ENCODE measurements at places on chromosomes 6 and 20.

- no peak for DNase-seq
Observed at GRCh38 chr6:130364224-130364780, 1.5 kb upstream of the TMEM200A start.

GRCh38 chr6:53347921-53348370, 804 bp downstream of the ELOVL5 start:
- peak; percentile 56 for DNase-seq

DNA sequence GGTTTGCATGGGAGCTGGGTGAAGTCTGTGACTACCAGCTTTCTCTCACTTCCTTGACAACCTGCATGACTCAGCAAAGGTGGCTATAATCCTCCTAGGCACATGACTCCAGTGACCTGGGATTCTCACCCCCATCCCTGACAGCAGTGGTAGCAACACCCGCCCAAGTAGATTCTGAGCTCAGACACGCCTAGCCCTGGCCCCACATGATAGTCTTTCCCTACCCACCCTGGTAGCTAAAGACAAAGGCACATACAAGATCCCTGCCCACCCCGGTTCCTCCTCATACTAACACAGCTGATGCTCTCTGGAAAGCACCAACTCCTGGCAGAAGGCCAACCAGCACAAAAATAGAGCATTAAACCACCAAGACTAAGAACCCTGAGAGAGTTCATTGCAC, 25.9 kb upstream of the CRISP1 start:
- DNase-seq = no peak

DNA sequence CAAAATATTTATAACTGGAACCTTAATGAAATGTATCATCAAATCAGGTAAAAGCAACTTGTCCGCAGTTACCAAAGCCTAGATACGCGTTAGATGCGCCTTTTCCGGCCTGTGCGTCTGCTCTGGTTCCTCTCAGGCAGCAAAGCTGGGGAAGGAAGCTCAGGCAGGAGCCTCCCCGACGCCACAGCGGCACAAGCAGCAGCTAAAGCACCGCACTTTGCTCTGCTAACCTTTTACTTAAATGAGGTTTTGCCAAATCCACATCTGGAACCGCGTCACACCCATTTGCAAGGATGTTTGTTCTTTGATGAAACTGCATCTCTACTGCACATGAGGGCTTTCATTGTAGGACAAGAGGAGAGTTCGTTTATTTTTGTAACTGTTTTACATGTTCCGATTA, 36.8 kb downstream of the THBS2 start:
- DNase-seq = no peak

DNA sequence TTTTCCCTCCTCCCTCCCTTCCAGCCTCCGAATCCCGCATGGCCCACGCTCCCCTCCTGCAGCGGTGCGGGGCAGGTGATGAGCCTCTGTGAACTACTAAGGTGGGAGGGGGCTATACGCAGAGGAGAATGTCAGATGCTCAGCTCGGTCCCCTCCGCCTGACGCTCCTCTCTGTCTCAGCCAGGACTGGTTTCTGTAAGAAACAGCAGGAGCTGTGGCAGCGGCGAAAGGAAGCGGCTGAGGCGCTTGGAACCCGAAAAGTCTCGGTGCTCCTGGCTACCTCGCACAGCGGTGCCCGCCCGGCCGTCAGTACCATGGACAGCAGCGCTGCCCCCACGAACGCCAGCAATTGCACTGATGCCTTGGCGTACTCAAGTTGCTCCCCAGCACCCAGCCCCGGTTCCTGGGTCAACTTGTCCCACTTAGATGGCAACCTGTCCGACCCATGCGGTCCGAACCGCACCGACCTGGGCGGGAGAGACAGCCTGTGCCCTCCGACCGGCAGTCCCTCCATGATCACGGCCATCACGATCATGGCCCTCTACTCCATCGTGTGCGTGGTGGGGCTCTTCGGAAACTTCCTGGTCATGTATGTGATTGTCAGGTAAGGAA, at the start of gene OPRM1:
OPRM1 (plus strand) TSS at position 10 of the 612 bp plus-strand sequence; CDS start at position 315, 305 bp downstream.
- peak; percentile 47 for DNase-seq

DNA sequence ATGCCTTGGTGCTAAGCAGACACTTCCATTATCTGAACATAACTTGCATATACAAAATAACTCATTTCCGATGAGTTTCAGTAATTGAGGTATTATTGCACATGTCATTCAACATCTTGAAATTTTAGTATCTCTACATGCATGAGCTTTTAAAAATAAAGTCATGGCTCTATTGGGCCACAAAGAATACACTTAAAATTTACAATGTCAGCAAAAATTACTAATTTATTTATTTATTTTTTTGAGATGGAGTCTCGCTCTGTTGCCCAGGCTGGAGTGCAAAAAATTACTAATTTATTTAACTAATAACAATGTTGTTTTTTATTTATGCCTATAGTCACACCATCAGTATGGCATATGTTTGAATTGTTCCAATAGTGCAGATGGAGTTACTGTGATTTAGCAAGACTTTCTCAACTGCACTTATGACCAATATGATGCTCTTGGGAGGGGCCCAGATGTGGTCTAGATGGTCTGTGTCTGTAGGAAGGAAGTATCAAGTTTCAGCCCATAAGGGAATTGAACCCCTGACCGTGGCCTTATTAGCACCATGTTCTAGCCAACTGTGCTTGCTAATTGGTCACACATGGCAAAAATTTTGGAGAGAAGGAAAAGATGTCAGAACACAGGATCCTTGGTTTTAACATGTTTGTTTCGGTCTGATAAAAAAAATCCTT, 370.7 kb upstream of the TSHZ2 start:
- no peak for DNase-seq

DNA sequence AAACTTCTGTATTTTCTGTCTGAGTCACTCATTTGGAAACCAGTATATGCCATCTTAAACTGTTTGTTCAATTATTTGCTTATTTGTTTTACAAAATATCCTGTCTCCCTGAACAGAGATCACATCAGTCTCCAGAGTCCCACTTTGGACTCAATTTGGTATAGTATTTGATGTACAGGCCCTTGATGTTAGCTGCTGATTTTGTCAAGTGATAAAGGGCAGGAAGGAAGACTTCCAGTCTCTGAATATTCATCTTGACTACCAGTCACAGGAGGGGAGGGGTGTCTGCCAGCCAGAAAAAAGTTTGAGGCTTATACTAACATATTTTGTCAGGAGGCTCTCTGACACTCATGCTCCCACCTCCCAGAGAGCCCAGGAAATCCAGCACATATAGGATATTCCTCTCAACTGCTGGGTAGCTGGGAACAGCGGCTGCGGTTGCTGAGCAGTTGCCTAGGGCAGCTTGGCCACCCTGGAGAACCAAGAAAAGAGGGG, 376.8 kb upstream of the RUNX2 start:
- no peak for DNase-seq

- DNase-seq = no peak
Observed at GRCh38 chr6:87926687-87927086, 121.0 kb upstream of the SPACA1 start.

DNA sequence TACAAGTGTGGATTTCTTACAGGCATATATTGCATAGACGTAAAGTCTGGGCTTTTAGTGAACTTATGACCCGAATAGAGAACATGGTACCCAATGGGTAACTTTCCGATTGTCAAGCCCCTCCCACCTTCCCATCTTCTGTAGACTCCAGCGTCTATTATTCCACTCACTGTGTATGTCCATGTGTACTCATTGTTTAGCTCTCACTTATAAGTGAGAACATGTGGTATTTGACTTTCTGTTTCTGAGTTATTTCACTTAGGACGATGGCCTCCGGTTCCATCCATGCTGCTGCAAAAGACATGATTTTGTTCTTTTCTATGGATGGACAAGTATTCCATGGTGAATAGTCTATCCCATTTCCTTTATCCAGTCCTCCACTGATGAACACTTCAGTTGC, 306.4 kb downstream of the CD83 start:
- no peak for DNase-seq

DNA sequence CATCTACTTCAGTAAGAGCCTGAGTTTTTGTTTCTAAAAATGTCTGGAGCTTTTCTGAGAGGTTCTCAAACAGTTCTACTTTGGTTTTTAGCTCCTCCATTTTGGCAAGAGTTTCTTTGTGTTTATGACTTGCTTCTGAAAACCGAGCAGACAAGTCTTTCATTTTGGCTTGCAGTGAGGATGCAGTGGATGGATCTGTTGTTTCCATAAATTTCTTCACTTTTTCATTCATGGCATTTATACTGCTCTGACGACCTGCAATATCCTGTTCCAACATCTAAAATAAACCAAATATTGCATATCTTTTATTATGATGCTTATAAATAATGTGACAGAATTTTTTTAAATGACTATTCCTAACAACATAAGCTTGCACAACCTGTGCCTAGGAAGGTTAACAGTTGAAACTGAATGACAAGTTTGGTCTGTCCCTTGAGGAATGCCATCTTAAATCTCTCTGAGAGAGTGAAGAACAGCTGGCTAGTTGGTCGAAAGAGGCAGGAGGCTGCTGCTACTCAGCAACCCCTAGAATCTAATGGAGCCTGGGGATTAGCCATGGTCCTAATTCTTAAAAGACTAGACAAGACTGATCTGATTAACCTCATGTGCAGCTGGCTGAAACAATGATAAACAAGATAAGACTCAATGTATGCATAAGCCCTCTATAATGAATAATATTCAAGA, 69.8 kb downstream of the DST start:
- DNase-seq = no peak

- DNase-seq = no peak
Observed at GRCh38 chr6:43876602-43877001, 106.6 kb downstream of the VEGFA start.

GRCh38 chr6:33000055-33000454, 9.3 kb downstream of the HLA-DOA start:
- no peak for DNase-seq

DNA sequence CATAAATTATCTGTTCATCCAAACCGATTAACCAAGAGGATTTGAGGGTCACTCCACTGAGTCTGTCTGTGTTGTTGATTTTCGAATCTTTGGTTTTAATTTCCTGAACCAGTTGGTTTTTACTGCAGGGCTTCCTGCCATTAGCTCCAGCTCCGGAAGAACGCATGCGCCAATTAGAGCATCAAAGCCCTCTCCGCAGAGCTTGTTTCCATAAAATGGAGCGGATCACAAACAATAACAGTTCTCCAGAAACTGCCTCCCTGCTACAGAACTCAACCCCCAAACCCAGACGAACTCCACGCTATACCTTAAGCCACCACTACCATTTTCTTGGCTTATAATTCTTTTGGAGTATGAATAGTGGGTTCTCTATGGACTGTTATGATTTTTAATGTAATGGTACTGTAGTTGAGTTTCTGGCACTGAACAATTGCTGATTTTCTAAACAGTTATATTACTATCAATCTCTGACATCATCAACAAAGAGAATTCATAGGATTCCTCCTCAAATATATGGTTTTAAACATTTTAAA, 13.8 kb downstream of the TFAP2A start:
- no peak for DNase-seq

GRCh38 chr20:51660672-51661608, 107.2 kb downstream of the ATP9A start:
- no peak for DNase-seq

DNA sequence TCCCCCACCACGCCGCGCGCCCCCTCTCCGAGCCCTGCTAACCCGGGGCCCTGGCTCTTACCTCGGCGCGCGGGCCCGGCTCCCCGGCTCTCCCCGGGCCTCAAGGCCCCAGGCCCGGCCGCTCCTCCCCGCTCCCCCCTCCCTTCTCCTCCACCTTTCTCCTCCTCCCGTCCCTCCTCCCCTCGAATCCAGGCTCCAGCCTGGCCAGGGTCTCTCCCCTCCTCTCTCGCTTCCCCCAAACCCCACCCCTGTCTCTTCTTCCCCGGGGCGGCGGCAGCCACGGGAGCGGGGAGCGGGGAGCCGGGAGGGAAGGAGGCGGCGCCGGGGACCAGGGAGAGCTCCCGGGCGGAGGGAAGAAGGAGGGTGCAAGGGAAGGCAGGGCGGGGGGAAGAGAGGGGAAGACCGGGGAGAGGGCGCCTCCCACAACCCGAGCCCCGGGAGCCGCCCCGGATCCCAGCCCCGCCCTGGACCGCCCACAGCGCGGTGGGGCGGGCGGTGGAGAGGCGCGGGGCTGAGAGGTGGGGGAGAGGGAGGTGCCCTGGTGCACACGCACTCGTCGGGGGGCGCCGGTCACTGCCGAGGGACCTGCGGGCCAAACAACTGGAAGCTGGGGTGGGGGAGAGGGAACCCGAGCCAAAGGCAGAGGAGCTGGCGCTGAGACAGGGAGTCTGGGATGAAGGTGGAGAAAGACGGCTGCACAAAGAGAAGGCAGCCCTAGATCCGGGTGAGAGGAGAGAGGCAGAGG, at the start of gene GABBR1:
GABBR1 (minus strand) TSS at position 395 of the 745 bp plus-strand sequence. CDS start 798 bp downstream, outside the sequence.
- DNase-seq = peak; percentile 74

GRCh38 chr6:157530724-157531168, 149.8 kb downstream of the ZDHHC14 start:
- no peak for DNase-seq

- no peak for DNase-seq
Observed at GRCh38 chr20:7161690-7162089, 394.2 kb downstream of the BMP2 start.

DNA sequence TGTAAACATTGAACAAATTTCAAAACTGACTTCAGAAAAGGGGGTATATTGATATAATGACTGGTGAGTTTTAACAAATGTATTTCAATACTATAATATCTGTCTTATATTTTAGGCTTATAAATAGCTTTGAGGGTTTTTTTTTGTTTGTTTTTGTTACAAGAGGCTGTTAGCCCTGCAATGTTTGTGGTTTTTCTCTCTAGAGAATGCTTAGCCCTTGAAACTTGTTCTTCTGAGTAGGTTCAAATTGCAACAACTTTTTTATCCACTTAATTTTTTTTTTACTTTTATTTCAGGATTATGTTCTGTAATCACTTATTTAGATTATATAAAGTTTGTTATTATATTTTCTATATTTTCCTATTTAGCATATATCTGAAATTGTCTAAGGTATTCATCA, 333.2 kb downstream of the RIMS1 start:
- DNase-seq = no peak

Data from stimulated activated CD4-positive, alpha-beta T cell treated with anti-CD3 and anti-CD28 coated beads, Interleukin-4, amount 100 ng/mL, for 1 hour (primary cell).